Fibroblast of the conjunctiva (primary cell): ENCODE measurements at places on chromosomes 16 and 17.

GRCh38 chr17:7512824-7513540, 28.8 kb downstream of the POLR2A start:
- no peak for DNase-seq

DNA sequence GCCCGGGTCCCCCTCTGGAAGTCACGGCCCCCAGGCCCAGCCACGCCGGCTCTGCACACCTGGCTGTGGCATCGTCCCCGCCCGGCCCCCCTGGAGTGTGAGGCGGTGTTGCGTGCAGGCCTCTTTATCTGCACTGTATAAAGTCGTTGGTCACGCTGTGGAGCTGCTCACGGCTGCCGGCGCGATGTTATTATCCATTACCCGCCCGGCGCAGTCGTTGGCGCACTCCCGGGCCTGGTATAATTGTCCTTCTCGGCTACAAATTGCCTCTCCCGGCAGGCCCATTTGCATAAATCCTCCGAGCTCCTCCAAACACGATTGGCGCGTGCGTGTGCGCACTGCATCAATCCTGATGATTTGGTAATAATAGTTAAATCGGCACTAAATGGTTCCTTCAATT, 57.8 kb downstream of the BAHCC1 start:
- DNase-seq, result no peak

DNA sequence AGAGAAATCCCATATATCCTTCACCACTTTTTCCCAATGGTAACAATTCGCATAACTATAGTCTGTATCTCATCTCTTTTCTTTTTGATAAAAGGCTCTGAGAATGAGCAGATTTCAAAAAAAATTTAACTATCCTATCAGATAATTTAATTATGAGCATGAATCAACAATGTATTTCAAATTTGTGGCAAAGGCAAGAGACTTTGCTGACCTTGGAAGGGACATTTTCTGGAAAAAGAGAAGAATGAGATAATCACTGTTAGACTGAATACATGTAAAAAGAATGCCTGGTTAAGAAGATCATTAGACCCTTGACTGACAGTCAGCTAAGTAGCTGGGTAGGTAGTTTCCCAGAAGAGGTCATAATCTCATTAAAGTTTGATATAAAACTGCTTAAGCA, 428.4 kb upstream of the XYLT1 start:
- no peak for DNase-seq

DNA sequence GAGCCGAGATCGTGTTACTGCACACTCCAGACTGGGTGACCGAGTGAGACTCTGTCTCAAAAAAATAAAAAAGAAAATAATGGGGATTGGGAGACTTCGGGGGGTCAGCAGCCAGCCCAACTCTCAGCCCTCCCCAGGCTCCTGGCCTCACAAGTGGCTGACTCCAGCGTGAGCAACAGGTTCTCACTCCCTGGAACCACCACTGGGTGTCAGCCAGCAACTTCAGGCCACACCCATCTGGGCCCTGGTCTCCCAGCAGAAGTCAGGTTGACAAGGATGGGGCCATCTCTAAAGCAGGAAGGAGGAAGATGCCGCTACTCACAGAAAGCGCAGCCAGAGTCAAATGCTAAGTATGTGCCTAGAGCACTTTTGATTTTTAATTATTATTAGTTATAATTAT, 139.4 kb downstream of the C16orf78 start:
- no peak for DNase-seq

DNA sequence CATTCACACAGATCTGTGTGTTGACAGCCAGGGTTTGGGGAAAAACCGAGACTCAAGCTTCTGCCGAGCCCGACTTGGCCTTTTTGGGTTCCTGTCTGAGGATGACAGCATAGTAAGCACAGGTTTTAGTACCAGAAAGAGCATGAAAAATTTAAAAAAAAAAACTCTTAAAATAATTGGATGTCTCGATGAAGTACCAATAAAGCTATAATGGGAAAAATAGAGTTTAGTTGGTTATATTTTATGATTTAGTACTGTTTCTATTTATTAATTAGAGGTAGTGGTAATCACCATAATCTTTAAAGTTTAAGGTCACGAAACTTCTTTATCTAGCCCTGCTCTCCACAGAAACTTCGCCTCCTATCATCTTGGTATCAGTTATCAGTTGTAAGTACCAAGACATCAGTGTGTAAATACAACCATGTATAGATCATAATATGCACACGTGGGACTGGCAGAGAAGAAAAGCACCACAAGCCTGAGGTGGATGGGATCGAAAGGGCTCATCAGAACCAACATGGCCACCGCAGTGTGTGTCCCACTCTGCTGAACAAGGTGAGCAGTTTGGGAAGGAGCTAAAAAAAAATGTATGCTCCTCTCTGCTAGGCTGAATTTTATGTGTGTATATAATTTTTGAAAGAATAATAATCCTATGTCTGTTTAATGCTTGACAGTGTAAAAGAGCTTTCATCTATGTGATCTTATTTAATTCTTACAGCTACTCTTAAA, 14.4 kb upstream of the EEF2K start:
- DNase-seq, result no peak

- no peak for DNase-seq
Observed at GRCh38 chr16:28096983-28097899, 33.7 kb upstream of the GSG1L start.
